ENCODE measurements at places on chromosomes 2 and 18.

DNA sequence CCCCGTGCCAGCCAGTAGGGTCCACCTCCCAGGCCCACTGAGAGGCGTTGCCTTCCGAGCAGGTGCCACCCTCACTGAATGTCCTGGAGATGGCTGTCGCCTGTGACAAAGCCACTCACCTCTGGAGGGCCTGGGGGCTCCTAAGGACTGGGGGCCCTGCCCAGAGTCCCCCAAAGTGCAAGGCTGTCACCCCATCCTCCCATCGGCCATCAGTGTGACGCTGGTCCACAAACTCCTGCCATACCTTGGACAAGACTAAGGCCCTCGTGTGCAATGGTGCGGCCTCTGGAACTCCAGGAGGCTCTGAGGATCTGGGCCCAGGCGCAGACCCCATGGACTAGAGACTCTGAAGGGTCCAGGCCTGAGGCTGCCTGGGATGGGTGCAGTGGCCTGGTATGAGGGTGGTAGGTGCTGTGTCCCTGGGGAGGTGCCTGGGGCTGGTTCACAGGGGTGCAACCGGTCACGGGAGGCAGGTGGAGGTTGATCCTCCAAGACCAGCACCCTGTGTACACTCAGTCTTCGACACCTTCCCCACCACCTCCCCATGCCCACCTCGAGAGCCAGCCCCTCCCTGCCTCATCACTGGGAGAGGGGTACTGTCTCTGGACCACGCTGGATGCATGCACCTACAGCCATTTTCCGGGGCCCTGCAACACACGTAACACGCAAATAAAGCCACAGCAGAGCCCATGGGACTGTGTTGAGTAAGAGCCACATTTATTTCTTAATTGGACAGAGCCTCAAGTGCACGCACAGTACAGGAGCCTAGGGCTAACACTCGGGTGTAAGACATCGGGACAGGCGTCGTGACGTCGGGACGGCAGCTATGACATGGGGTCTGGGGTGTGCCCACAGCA is 21.6 kb downstream of the AQP12A start:
- no peak for DNase-seq

DNA sequence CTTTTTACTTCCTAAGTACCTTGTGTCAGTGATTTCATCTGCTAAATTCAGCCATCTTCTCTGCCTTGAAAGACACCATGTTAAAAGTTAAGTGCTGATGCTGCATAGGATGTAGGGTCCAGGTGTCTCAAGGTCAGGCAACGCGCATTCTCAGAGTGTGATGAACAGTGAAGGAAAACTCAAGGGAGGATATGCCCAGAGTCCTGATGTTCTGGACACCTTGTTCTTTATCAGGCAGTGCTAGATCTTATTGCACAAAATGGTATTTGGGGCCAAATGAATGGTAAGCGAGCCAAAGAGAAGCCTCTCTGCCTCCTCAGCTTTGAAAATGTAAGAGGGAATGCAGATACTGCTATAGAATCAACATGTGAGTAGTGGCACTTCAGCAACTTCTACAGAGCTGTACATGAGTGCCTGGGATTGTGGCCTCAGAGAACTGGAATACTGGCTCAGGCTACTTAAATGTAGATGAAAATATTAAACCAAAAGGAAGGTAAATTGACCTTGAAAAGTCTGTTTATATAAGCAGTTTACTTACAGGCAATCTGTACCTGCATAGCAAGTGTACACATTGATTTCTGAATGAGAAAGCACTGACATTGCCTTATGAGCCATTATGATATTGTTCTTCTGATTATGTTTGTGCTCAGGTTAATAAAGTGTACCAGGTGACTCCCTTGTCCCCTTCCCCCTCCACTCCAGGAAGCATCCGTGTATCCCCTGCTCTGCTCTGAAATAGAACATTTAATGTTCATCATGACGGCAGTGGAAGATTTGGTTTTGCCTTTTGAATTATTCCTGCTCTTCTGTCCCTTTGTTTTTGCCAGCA is 86.7 kb upstream of the RANBP2 start:
- no peak for DNase-seq

GRCh38 chr2:31020713-31021112 is 117.5 kb downstream of the GALNT14 start:
- no peak for DNase-seq

DNA sequence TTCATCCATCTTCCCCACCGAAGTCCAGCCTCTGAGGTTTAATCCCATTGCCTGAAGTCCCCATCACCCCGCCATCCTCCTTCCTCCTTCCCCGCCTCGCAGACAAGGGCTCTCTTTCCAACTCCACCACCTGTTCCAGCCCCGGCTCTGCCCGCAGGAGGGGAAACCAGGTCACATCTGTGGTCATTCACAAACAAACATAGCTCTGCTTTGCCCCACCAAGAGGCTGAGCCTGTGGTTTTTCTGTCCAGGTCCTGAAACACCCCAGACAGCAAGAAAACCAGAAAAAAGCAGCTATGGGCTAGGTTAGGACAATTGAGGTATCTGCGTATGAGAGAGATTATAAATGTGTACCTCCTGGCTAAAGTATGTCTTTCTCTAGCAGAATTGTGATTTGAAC is 144.7 kb downstream of the GLI2 start:
- DNase-seq = no peak

DNA sequence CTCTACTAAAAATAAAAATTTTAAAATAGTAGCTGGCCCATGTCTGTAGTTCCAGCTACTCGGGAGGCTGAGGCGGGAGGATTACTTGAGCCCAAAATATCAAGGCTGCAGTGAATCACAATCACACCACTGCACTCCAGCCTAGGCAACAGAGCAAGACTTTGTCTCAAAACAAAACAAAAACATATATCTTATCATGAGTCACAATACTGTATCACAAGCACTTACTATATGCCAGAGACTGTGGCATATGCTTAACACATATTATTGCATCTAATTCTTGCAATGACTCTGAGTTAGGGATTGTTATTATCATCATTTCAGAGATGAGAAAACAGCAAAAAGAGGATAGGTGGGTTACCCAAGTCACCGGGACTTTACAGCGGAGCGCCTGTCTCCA is 29.5 kb upstream of the TMEM37 start:
- DNase-seq = no peak

DNA sequence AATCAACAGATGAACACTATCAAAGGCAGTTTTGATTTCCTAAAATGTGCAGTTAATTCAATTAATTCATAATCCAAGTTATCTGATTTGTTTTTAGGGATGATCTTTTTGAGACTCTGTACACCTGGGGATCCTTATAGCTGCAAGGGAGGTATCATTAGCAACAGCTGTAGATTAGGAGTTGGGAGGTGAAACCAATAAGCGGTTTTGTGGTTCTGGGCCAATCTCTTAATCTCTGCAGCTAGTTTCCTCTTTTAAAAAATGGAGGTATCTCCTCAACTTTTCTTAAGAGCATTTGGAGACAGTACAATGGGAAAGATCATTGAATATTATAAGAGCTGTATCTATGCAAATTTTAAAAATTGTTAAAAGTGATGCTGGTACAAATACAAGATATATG is 126.0 kb downstream of the MC4R start:
- DNase-seq = no peak

DNA sequence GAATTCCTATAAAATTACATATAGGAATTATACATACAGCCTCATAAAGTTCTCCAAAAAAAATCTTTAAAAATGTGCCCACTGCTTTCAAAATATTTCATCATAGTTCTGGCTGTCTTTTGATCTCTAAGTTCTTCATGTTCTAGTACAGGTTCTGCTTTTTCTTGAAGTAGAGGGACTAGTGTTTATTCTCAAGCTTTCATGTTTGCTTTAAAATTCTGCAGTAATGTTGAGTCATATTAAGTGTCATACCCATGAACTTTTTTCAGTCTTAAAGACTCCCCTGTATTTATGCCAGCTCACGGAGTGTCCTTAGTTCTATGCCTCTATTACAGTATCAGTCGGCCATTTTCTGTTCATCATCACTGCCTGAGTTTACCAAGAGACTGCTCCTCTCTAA is 54.8 kb upstream of the CCDC141 start:
- DNase-seq = no peak

DNA sequence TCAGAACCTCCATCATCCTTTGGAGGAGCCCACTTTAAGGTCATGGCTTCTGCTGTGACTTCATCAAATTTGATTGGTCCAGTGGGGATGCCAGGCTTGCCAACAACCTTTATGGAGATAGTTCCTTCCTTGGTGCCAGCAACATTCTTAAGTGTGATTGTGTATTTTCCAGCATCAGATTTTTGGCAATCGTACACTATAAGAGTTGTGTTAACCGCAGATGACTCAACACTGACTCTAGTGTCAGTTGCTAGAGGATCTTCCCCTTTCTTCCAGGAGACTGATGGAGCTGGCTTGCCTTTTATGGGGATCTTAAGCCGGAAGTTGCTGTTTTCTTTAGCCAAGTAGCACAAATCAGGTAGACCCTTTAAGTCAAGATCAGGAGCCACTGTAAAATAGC is 98.7 kb downstream of the PLEKHA3 start:
- DNase-seq = no peak

GRCh38 chr2:180716186-180717180 is 263.9 kb upstream of the UBE2E3 start:
- DNase-seq = no peak

DNA sequence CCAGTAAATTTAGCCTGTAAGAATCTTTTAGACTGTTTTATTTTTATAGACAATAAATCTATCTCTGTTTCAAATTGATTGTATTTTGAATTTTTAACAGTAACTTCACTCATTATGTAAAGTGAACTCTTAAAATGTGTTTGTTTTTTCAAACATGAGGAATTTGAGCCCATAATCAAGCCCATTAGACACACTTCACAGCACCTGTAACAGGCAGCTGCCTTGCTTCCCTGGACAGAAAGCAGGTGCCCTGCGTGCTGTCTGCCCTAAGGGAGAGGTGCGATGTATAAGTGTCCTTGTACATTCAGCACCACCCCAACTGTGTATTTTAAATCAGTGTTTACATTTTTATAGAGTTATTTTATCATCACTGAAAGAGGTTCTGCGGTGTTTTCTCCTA is 186.5 kb upstream of the TPO start:
- DNase-seq = no peak

- DNase-seq = peak; percentile 17
Measured at GRCh38 chr18:58103339-58103985, 59.4 kb downstream of the NEDD4L start.

GRCh38 chr18:64765908-64766307 is 617.0 kb upstream of the LINC00305 start:
- no peak for DNase-seq

GRCh38 chr18:63356272-63356896 is 10.6 kb downstream of the KDSR start:
- no peak for DNase-seq

DNA sequence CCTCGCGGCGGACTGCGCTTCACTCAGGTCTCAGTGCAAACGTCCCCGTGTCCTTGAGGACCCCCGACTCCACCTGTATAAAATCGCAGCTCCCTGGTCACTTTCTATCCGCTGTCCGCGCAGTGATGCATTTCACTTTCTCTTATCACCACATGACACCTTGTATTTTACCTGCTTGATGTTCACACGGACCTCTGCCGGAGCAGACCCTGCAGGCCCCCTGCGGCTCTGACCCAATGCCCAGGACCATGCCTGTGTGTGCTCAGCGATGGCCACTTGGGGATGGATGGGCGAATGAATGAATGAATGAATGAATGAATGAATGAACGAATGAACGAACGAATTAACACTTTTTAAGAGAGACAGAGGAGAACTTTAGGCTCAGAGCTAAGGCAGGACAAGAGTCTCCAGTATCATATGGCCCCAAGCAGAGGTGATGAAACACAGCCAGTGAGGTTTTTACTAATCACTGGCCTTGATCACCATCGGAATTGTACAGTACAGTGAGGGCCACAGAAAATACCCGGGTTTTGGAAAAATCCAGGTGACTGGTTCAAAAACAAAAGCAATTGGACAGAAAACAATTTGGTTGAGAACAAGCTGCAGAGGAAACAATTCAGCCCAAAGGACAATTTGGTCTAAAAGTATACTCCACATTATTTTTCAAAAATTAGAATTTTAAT is 12.3 kb downstream of the ASPRV1 start:
- no peak for DNase-seq

DNA sequence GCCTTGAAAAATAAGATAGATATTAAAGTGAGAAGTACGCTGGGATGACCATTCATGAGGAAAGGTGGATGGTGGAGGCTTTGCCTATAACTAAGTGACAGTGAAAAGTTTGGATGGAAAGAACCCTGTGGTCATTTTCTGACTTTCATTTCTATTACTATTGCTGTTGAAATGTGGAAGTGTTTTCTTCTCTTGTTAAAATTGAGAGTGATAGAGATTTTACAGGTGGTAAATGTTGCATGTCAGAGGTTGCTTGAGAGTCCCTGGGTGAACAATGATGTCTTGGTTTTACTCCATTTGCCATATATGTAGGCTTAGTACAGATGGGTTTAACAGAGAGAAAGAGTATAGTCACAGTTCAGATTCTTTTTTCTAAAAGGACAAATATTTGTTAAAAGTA is 18.4 kb downstream of the NCOA1 start:
- DNase-seq = no peak

GRCh38 chr2:96534141-96534540 is 2.4 kb upstream of the ARID5A start:
- no peak for DNase-seq

DNA sequence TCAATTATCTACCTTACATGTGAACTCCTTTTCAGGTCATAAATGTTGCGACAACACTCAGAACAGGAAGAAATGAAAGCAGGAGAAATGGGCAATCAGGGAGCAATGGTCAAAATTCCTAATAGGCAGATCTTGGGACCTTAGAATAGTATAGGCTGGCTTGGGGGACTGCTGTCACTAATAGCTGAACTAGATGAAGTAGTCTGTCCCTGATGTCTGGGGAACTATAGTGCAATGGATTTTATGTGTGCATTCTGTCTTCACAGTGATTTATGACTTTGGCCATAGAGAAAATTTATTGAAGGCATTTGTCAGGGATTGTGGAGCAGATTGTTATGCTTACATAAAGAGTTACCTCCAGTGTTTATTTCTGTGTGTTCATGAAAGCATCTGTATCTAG is 6.1 kb upstream of the DPP10 start:
- no peak for DNase-seq

DNA sequence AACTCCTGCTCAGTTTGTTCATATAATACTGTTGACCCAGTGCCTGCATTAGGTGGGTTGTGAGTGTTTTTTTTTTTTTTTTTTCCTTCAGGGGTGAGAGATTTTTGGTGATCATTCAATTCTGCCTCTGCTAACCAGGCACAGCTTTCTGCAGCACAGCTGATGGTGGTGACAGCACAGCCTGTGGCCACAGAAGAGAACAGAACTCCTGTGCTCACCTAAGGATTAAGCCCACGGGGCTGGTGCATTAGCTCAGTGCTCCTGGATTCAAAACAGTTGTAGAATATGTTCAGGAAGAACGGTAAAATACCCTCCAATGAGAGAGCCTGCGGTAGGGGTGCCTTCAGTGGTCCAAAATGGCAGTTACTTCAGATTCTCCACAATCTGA is 42.0 kb downstream of the PKP4 start:
- no peak for DNase-seq

DNA sequence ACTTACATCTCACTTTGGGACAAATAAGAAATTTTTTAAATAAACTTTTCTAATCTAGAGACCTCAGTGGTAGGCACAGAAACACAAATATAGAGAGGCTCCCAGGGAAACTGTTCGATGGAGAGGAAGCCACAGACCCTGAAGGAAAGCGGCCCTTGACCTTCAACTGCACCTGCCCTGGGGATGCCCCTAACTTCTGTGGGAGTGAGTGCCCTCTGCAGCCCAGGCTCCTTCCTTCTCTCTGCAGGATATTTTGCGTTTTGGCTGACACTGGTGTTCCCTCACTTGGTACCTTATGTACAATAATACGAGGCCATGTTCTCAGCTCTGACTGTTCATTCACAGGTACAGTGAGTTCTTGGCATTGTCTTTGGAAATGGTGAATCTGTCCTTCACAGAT is 64.8 kb upstream of the MAL start:
- DNase-seq = no peak

GRCh38 chr18:42914476-42914875 is 201.0 kb downstream of the RIT2 start:
- DNase-seq = no peak

Data from DMS 273 treated with DMSO at 0.1 percent for 48 hours (cell line).